ENCODE measurements at places on chromosomes 2 and 18.

DNA sequence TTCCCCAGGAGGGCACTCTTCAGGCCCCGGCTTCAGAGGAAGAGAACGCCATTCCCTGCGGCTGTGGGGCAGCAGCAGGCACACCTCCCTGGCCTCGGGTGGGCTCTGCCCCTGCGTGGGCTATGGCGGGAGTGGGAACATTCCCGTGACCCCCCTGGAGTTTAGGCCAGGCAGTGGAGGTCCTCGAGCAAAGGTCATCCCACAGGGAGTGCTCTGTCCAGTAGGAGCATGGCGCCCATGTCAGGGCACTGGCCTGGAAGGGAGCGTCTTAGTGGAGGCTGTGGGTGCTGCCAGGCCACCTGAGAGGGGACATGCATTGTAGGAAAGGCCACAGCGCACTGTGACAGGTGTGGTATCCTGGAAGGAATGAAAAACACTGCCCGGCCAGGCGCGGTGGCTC, 9.2 kb upstream of the NFATC1 start:
- no peak for DNase-seq

- peak; percentile 69 for DNase-seq
These were observed 70.0 kb downstream of the SLC25A12 start for GRCh38 chr2:171824086-171824485.

DNA sequence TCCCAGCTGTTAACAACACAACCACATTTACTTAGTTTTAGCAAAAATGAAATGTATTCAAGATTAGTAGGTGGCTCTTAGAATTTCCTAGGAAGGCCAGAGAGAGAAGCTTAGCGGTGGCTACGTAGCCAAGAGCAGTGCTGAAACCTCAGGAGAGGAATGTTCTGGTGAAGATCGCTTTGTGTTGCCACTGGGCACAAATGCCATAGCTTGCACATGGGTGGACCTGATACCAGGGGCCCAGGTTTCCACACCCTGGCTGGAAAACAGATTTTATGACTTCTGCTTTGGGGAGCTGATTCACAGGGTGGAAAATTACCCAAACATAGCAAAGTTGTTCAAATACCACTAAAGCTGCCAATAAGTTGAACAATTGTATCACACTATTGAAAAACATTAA, 43.4 kb downstream of the THUMPD2 start:
- DNase-seq = peak; percentile 36

DNA sequence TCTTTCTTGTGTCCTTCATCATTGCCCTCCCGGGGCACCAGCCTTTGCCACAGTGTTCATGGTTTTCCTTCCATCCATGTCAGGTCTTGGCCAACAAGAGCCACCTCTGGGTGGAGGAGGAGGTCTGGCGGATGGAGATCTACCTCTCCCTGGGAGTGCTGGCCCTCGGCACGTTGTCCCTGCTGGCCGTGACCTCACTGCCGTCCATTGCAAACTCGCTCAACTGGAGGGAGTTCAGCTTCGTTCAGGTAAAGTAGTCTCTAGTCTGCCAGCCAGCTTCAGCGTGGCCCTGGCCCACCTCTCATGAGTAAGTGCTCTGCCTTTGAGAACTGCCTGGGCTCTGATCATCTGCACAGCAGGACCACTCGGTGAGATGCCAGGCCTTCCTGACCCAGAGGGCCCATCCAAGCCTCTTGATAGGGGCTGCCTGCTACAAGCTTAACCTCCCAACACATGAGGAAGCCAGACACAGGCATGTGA, 31.0 kb downstream of the STEAP3 start:
- no peak for DNase-seq

DNA sequence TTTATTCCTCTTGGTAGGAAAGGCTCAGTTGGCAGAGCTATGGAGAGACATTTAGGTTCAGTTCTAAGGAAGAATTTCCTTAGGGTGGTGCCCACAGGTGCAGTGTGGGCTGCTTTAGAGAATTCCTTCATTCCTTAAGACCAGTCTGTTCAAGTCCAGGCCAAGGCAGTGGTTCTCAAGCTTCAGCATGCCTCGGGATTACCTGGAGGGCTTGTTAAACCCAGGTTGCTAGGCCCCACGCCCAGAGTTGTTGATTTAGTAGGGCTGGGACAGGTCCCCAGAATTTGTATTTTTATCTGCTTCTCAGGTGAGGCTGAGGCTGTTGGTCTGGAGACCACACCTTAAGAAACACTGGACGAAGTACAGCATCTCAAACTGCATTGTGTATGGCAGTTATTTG, 68.9 kb downstream of the CERS6 start:
- DNase-seq = no peak

DNA sequence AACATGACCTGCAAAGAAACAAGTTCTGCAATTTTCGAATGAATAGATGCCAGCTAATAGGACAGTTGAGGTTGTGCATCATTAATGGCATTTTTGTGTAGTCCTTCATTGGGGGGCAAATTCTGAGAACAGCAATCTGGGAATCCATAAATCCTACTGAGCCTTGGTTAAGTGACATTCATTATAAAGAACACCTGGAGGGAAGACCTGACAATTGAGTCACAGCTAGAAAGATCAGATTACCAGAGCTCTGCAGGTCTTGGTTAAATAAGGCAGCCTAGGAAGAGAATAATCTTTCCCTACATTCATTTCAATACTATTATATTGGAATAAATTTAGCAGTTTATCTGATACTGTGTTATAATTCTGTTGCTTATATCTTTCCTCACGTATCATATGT, 14.3 kb downstream of the KCNH7 start:
- no peak for DNase-seq

DNA sequence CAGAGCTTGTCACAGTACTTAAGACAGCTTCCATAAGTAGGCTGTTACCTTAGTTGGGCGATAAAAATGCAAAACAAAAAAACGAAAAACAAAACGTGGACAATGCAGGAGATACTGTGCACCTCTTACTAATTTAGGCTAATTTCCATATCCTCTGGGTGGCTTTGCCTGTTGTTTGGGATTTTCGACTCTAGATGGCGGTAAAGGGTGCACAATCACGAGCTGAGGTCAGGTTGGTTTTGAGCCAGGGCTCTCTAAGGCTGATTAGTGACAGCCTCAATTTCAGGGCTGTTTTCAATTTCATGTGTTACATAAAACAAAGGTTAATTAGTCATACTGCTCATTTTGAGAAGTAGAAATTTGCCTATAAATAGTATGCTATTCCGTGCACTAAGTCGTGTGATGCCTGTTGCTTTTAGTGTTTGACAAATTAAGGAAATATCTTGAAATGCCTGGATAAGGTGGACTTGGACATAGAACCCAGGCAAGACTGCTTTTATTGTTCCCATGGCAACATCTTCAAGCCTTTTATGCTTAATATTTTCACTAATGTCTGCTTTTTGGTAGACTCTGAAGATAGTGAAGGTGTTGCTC, 493.1 kb downstream of the SOCS6 start:
- DNase-seq = peak; percentile 60

- no peak for DNase-seq
These were observed 108.1 kb downstream of the FTCDNL1 start for GRCh38 chr2:199742884-199743283.

DNA sequence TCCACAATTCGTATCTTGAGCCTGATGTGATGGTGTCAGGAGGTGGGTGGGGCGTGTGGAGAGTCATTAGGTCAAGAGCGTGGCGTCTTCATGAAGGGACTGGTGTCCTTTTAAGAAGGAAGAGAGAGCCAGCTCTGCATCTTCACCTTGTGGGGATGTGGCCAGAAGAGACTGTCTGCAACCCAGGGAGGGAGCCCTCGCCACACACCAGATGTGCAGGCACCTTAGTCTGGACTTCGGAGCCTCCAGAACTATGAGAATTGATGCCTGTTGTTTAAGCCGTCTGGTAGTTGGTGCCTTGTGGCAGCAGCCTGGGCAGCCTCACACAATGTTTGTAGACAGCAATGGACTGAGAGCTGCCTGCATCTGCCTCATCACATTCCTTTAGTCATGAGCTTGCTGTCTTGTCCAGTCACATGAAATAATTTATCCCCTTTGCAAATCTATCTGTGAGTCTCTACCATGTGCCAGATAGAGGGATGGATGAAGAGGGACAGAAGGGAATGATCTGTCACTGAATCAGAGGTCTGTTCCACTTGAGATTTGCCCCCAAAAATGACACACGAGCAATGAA, 61.0 kb downstream of the MYT1L start:
- no peak for DNase-seq

DNA sequence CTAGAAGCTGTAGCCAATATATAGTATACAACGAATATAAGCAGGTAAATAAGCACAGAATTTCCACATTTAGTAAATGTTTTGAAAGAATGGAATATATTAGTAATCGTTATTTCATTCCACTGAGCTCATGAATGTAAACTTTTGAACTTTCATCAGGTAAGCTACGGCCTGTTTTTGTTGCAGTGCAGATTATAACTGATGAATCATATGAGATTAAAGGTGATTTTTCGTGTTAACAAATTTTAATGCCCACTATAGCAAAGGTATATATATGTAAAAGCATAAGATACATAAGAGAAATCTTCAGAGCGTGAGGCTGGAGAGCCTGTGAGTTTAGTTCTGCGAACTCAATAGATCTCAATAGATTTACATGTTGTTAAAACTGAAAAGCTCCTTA, 1.1 kb downstream of the SCYGR1 start:
- no peak for DNase-seq

- no peak for DNase-seq
These were observed 490.4 kb upstream of the SPRED2 start for GRCh38 chr2:65922794-65923193.

Data from fibroblast of the aortic adventitia (primary cell).